ENCODE measurements at places on chromosomes 7 and 10.

DNA sequence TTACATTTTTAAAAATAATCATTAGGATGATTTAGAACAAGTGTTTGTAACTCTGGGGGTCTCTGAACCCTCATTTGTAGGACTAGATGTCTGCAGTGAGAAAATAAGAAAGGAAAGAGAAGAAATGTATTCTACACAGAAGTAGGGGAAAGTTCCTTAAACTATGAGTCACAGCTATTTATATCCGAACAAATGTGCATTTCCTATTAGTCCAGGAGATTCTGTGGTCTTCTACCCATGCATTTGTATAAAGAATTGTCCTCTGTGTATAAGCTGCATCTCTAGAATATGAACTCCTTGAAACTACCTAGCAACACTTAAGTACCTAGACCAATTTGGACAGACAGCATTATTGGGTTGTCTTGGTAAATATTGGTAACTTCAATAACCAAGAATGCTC, 15.9 kb upstream of the CD36 start:
- DNase-seq = no peak

GRCh38 chr10:62116896-62117295, 151.7 kb downstream of the RTKN2 start:
- DNase-seq = no peak

DNA sequence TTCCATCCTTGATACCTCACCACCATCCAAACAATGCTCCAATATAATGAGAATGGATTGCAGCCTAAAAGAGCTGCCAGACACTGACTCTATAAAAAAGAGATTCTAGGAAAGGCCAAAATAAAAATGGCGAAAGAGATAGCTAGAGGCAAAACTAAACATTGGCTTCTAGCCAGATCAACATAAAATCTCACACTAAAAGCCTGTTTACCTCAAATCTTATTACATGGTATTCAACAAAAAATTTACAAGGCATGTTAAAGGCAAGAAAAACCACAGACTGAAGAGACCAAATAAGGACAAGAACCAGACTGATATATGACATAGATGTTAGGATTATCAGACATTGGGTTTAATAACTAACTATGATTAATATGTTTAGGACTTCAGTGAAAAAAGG, 1127.0 kb downstream of the DNAJB9 start:
- no peak for DNase-seq

GRCh38 chr10:11741608-11742007, 574 bp upstream of the ECHDC3 start:
- no peak for DNase-seq

DNA sequence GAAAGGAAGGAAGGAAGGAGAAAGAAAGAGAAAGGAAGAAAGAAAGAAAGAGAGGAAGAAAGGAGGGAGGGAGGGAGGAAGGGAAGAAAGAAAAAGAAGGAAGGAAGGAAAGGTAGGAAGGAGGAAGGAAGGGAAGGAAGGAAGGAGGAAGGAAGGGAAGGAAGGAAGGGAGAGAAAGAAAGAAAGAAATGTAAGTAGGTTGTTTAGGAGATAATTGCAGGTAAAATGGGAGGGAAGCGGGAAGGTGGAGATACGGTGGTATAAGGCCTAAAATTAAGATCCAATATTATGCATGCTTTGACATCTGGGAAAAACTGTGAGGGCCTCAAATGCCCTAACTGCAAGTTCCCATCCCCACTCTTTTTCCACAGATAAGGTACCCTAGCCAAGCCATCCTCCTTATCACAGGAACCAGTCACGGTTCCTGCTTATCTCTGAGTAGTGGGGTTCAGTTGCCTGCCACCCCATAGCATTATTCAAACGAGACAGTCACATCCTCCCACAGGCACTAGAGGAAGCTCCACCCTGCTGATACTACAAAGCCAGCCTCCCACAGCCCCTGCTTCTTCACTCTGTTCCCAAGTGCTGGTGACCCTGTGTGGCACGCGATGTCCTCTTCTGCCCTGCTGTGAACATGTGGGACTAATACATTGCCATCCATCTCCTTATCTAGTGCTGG, 28.7 kb downstream of the ST8SIA6 start:
- no peak for DNase-seq

GRCh38 chr7:2044883-2045471, 187.8 kb downstream of the MAD1L1 start:
- DNase-seq = no peak

DNA sequence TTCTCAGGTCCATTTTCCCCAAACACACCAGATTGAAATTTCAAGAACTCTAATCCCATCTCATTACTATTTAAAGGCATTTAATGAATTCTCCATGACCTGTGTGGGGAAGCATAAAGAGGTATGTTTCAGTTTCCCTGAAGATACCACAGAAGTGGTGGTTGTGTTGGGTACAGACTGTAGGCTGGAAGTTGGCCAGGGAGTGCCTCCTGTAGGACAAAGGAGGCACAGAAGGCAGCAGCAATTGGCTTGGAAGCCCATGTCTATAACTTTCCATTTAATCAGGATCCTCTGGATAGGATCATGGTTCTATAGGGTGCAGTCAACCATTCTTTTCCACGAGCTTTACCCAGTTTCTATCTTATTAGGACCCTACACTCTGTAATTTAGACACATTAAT, 8.6 kb upstream of the BET1 start:
- no peak for DNase-seq
